ENCODE measurements at places on chromosomes 11 and 22.

GRCh38 chr11:69301081-69301454 is 7.1 kb downstream of the MYEOV start:
- no peak for DNase-seq

DNA sequence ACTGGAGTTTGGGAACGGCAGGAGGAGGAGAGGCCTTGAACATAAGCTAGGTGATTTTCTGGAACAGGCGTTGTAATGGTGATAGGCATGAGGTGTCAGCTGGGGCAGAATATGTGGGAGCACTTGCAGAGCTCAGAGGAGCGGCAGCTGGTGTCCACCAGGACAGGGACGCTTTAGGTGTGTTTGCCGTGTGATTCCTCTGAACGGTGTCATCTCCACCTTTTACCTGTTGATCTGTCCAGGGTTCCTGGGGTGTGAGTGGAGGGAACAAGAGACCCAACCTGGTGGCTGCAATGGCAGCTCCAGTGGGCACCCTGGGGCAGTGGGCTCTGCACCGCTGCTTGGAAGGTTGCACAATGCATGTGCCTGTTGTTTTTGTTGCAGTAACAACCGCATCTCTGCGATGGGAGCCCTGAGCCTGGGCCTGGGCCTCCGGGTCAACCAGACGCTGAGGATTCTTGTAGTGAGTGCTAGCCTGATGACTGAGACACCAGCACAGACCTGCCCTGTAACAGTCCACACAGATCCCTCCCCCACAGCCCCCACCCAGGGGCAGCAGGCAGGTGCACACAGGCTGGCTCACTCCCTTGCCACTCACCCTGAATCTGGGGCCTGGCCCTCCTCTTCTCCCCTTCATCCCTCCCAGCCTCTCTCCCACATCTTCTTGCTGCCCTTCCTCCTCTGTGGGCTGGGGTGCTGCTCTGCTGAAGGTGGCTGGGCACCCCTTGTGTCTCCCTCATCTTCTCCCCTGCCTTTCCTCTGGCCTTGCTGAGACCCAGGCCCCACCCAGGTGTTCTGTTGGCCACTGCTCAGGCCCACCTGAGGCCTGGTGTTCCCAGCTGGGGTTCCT is 9.2 kb downstream of the LRRC74B start:
- no peak for DNase-seq

- no peak for DNase-seq
These were observed 398.7 kb downstream of the BUD13 start for GRCh38 chr11:116374085-116374484.

GRCh38 chr11:108496643-108497256 is 1.4 kb downstream of the POGLUT3 start:
- no peak for DNase-seq

- no peak for DNase-seq
These were observed 121.6 kb downstream of the PAX6 start for GRCh38 chr11:31689559-31689958.

GRCh38 chr11:87212891-87213290 is 175.2 kb downstream of the TMEM135 start:
- no peak for DNase-seq

GRCh38 chr11:130631119-130631518 is 182.7 kb downstream of the ADAMTS15 start:
- DNase-seq: no peak

- no peak for DNase-seq
These were observed 1.6 kb downstream of the NFAM1 start for GRCh38 chr22:42430528-42431125.

DNA sequence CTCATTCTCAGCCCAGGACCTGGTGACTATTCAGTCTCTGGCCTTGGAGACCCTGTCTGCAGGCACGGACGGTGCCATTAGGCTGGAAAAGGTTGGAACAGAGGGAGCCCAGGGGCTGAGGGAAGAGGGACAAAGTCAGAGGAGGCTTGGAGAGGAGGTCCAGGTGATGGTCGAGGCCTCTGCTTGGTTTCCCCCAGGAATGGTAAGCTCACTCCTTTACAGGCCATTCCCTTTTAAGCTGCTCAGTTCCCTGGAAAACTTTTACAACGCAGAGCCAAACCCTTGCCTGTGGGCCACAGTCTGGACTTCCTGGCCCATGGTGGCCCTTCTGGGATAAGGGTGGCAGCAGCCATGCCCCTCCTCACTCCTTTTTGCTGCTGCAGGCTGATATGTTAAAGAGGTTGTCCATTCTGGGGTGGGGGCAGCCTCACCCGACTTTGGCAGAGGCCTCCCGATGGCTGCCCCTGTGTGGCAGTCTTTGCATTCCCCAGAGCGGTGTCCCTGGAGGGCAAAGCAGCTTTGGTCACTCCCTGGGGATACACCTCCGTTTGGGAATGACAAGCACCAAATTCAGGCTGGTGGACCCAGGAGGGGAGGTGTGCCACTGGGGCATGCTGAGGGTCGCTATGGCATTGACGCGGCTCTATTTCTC is 34.0 kb upstream of the RFPL3 start:
- DNase-seq: no peak

DNA sequence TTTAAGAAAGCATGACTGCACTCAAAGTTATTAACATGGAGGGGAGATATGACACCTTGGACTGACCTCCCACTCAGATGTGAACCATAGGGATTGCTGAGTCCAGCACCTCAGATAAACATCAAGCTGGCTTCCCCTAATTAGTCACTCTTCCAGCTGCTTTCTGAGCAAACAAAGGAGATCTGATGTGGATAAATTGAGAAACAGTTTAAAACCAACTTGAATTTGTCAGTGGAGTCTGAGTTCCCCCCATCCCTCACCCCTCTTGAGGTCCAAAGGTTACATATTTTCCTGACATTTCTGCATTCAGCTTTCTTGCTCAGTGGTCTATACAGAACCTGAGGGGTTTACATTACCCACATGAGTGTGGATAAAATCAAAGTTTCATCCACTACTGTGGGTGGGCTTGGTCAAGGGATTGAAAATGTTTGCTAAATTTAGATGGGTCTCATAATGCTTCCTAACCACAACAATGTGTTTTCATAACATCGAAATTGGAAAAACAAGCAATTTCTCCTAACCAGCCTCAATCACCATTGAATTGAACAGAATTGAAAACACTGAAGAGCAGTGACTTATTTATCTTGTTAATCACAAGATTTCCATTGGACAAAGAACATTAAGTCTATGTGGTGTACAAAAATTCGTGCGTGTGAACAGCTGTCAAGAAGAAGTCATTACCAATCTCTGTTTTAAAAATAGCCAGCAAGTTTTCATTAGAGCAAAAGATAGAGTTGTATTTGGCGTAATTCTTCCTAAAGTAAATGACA is 292.3 kb downstream of the METTL15 start:
- DNase-seq: no peak

GRCh38 chr11:61572913-61573312 is 8.0 kb downstream of the SYT7 start:
- no peak for DNase-seq

DNA sequence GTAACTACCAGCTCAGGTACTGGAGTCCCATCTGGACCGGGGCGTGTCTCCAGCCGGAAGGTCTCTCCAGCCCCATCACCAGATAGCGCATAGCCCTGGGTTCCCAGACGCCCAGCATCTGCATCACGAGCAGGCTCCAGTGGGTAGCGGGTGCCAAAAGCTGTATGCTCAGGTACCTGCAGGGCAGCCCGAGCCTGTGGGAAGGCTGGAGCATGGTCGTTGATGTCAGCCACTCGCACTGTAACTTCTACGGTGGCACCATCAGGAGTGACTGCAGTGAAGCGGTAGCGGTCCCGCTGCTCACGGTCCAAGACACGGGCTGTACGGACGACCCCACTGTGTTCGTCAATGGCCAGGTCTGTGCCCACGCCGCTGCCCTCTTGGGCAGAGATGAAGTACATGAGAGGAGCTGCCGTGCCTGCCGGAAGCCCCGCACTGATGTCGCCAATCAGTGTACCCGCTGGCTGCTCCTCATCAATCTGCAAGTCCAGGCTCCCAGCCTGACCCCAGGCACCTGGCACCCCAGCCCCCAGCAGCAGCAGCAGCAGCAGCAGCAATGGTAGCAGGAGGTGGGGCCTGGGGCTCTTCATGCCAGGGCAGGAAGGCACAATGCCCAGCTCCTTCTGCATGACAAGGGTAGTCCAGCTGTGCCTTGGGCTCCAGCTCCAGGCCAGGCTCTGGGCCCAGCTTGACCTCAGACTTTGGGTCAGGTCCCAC is 14.5 kb downstream of the DCHS1 start:
- DNase-seq: no peak

- DNase-seq: no peak
These were observed 6.6 kb upstream of the RASGRP2 start for GRCh38 chr11:64750361-64751054.

GRCh38 chr22:46162285-46162684 is 12.0 kb downstream of the PPARA start:
- no peak for DNase-seq

GRCh38 chr22:37126882-37127281 is 17.4 kb upstream of the TMPRSS6 start:
- no peak for DNase-seq

DNA sequence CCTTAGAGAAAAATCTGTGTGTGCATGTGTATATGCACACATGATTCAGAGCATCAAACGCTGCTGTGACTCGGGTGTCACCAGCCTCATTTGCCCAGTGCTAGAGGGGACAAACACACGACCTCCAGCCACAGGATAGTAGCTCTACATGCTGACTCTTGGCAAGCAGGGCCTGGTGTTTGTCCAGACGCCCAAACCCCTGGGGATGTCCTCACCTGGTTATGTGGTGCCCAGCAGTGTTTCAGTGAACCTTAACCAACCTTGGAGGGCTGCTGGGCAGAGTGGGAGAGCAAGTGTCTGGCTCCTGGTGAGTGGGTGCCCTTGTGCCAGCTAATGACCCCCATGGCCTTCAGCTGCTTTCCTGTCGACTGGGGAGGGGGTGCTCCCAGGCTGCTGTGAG is 26.7 kb downstream of the IGLL1 start:
- DNase-seq: no peak

DNA sequence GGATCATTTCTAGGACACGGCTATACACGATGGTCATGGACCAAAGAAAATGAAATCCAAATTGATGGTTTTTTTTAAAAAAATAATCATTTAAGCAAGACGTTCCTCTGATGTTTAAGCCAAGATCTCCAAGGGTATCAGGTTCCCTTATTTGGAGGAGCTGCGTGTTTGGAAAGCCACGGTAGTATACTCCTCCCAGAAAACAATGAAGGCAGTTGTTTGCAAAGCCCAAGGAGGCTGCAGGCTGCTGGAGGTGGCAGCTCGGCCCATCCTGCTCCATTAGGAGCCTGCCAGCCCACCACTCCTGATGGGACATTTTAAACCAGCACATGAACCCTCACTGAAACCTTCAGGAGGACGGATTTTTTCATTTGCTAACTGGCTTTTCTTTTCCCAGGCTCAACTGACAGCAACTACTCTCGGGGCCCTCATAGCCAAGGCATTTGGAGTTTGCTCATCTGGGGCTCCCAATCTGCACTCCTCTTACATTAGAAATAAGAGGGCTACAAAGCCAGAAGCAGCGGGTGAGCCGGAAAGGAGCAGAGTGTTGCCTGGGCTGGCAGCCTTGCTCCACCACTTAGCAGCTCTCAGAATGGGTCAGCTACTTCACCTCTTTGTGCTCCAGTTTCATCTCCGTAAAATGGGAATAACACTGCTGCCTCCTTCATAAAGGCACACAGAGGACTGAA is 58.4 kb downstream of the ABTB2 start:
- DNase-seq: no peak

- DNase-seq: no peak
These were observed 3.3 kb downstream of the TTLL1 start for GRCh38 chr22:43085658-43086606.

- no peak for DNase-seq
These were observed 14.3 kb upstream of the RANBP1 start for GRCh38 chr22:20101638-20102037.

GRCh38 chr11:45043755-45044475 is 93.2 kb upstream of the TP53I11 start:
- no peak for DNase-seq

DNA sequence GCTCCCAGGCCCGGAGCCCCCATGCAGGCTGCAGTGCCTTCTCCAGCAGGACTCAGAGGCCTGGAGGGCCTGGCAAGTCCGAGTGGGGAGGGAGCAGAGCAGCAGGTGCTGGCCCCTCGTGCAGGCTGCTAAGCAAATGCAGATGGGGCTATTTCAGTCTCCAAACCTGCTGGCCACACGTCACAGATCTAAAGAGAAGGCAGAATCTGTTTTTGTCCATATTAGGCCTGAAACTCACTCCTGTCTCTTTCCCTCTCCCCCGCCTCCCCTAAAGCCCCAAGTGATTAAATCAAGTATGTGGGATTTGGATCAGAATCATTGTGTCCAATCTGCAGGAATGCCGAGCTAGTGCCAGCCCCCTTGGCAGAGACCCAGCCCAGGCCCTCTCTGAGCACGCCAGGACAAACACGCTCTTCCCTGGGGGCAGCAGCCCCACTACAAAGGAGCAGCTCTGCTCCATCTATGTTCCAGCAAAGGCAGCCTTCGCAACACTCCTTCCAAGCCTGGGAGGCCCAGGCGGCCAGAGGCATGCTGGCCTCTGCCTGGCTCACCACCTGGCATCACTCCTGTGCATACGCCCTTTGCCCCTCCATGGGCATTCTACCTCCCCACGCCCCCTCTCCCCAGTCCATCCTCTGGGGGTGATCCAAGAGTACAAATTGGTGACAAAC is 26.5 kb downstream of the RPL27A start:
- DNase-seq: no peak

DNA sequence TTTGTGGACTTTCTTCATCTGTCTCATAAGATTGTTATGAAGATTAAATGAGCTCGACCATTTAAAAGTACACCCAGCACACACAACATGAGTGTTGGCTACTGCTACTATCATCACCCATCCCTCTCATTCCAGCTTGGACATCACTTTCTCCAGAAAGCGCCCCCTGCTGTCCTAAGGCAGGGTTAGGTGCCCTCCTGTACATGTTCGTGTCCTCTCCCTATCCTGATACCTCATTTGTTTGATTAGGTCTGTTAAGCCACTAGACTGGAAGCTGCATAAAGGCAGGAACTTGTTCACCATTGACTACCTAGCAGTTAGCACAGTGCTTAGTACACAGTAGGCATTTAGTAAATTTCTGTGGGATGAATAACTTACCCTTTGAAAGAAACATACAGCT is 85.5 kb downstream of the ENTHD1 start:
- DNase-seq: no peak

GRCh38 chr11:79052544-79052943 is 388.3 kb downstream of the TENM4 start:
- no peak for DNase-seq

DNA sequence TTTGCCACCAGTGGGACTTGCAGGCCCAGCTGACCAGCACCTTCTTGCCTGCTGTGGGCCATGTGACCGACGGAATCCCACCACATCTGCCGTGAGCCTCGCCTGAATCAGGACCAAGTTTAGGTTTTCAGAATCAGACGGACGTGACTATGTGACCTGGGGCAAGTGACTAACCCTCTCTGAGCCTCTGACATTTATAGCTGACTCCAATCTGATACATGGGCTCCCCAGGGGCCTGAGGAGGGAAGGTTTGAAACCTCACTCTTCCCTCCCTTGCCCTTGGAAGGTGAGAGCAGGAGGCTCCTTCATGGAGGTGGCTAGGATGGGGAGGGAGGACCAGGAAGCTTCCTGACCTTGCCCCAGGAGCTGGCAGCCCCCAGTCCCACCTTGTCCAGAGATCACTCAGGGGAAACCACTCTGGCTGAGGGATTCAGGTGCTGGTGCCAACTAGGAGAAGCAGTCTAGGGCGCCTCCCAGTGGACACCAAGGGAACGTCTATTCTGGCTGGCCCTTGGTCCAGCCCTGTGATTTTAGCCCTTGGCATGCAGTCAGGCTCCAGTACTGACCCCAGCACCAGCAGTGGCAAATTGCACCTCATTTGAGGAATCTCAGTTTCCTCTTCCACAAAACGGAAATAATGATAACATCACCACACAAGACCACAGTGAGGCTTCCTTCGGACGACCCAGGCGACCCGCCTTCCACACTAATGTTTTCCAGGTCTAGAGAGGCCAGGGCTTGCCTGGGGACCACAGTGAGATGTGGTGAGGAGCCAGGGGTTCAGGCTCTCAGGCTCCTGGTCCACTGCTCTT is 47.2 kb upstream of the SYT7 start:
- DNase-seq: no peak
